Right cardiac atrium (tissue), 5 donors: ENCODE measurements at places on chromosomes 1 and 21.
A peak's percentile ranks its signal among the peaks of the same experiment; 100 is the strongest.

DNA sequence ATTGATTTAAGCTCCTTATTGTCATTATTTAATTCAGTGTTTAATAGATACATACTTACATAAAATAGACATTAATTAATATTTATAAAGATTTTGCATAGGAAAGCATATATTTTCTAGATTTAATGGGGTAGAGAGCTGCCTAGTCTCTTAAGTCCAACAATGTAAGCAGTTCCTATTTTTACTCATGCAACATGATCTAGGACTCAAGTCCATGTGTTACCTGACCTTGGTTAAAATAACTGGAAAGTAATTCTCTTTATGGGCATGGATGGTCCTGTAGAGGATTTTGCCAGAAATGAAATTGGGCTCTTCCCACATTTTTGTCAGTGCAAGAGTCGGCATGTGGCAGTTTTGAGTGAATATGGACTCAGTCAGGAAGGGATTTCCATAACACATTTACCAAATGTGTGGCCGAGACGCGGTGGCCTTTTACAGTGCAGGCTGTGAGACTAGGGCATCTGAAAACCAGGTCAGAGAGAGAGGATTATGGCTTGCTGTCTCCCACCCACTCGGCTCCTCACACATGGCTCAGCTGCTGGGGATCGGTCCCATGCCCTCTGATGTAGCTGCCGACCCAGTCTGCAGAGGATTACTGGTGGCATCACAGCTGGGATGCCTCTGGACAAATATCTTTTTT is 6.2 kb upstream of the KIF1B start:
- no peak for DNase-seq

DNA sequence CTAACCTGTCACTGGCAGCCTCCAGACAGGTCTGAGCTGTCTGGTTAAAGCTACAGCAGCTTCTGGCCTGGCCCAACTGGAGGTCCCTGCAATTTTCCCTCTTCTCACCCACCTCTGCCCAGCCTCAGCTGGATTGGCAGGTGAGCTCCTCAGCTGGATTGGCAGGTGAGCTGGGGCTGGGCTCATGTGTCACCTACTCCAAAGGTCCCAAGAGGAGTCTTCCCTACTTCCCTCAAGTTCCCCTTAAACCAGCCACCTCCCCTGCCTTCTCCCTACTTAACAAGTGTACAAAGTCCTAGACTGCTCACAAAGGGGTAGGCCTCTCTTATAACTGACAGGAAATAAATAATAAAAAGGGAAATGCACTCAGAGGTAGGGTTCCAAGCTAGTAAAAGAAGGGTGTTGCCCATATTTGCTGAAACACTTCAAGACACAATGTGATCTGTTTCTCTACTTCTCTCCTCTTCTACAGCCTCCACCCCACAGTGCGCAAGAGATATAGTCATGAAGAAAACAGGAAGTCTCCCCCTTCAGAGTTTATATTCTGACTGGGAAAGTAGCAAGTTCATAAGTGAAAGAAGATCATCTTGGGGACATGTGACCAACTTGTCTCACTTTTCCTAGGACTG is at the start of gene GPA33:
Gene GPA33 (minus strand): TSS at position 64 of the 629 bp plus-strand sequence. CDS start 90 bp downstream, outside the sequence.
- DNase-seq = peak; percentile 23

DNA sequence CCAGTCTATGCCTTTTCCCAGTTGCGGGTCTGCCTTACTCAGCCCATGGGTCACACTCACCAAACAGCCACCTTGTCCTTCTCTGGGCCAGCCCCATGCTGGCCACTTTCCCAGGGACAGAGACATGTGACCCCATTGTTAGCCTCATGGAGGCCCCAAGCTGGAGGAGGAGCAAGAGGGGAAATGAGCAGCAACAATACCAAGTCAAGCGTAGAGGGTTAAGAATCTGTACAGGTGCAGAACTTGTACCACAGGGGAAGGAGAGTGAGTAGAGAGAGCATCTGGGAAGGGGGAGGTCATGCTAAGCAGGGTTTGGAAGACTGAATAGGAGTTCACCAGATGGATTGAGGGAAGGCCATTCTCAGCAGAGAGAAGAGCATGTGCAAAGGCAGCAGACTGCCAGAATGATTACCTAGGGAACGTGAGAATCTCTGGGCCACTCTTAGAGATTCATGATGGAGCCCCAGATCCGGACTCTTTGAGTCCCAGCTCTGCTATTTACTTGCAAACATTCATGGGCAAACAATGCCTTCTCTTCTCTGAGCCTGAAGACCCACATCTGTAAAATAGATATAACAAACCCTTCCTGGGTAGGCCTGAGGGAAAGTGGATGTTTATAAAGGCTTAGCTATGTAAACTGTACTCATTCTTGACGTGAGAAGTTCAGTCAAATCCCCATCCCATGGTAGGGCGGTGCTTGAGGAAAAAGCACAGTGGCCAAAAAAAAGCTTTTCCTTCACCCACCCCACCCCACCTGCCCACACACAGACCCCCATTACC is 2.8 kb upstream of the SLC2A1 start:
- no peak for DNase-seq

- DNase-seq = no peak
These were observed 195.8 kb downstream of the KAZN start for GRCh38 chr1:14794136-14794768.

GRCh38 chr1:239763850-239764249 is 327.8 kb upstream of the FMN2 start:
- DNase-seq = no peak
